Lower lobe of right lung (tissue), 2 donors: ENCODE measurements at places on chromosomes 7 and 10. TPM values are rescaled to one million over a fixed set of nuclear protein-coding genes. Genes with fewer than 3 reads are reported as not detected.
A peak's percentile ranks its signal among the peaks of the same experiment; 100 is the strongest.

SPDYE5 gene
- total RNA-seq, result not detected

GRK5 gene
- total RNA-seq, result 68.7 TPM

DENND2A gene
- total RNA-seq, result 19.0 TPM

PRLHR gene
- total RNA-seq, result not detected

NEURL1 gene
- total RNA-seq, result 0.95 TPM

CFAP58 gene
- 1.1 TPM for total RNA-seq

PON1 gene
- total RNA-seq, result 0.24 TPM

FAM25G gene
- total RNA-seq, result not detected

YWHAG gene
- 97.1 TPM for total RNA-seq

CCDC136 gene
- 3.0 TPM for total RNA-seq

TMEM213 gene
- total RNA-seq, result 1.9 TPM

PDK4 gene
- total RNA-seq, result 243 TPM

VSTM4 gene
- total RNA-seq, result 18.7 TPM

LDB3 gene
- 2.2 TPM for total RNA-seq

NEUROD6 gene
- total RNA-seq, result not detected

PPP1R3C gene
- 10.8 TPM for total RNA-seq

TRIM74 gene
- total RNA-seq, result 1.1 TPM

DNA sequence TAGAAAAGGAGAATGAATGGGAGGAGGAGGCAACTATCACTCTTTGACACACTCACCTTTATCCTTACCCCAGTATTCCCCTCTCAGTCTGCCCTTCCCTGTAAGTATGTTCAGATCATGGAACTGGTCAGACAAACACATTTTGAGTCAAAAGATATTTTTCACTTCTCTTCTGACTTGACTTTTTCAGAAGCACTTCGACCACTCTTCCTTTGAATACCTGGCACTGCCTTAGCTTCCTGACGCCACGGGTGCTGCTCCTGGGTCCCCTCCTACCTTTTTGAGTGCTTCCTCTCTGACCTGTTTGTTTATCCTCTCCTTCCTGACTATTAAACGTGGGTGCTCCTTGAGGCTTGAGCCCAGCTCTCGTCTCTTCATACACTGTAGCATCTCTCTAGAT is 19.8 kb upstream of the C10orf67 start:
- no peak for DNase-seq

- no peak for DNase-seq
Observed at GRCh38 chr7:22586101-22586785, 86.3 kb upstream of the STEAP1B start.

GRCh38 chr7:94294471-94295131 is 100.1 kb upstream of the COL1A2 start:
- DNase-seq, result no peak

DNA sequence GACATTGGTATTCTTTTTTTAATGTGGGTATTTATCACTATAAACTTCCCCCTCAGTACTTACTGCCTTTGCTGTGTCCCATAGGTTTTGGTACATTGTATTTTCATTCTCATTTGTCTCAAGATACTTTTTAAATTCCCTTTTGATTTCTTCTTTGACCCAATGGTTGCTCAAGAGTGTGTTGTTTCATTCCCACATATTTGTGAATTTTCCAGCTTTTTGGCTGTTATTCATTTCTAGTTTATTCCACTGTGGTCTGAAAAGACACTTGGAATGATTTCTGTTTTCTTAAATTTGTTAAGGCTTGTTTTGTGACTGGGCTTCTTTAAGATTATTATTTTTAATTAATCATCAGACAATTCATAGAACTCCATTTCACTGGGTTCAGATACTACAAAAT is 105.0 kb downstream of the EPC1 start:
- no peak for DNase-seq

- DNase-seq, result no peak
Observed at GRCh38 chr7:151968357-151968756, 12.1 kb downstream of the GALNTL5 start.

- DNase-seq, result no peak
Observed at GRCh38 chr7:37342176-37342687, 106.4 kb downstream of the ELMO1 start.

GRCh38 chr7:45215601-45216062 is 58.0 kb downstream of the RAMP3 start:
- DNase-seq, result no peak

GRCh38 chr10:11037991-11038390 is 20.3 kb downstream of the CELF2 start:
- no peak for DNase-seq

DNA sequence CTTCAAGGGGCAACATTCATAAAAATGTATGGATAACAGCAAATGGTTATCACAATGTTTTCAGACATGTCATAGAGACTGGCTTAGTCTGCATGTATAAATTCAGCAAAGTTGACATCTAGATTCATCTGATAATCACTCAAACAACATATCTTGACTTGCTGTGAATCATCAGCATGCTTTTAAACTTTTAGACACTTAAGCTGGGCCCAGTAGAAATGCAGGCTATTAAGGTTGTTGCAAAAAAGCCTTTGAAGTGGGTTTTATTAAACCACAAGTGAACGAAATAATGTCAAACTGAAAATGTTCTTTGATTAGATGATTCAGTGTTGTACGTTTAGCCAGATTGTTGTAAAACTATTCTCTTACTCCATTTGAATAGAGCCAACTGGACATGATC is 759.6 kb downstream of the NXPH1 start:
- DNase-seq, result no peak

- DNase-seq, result no peak
Observed at GRCh38 chr7:42144604-42145003, 92.4 kb downstream of the GLI3 start.

- no peak for DNase-seq
Observed at GRCh38 chr10:126270111-126270510, 118.2 kb downstream of the ADAM12 start.

DNA sequence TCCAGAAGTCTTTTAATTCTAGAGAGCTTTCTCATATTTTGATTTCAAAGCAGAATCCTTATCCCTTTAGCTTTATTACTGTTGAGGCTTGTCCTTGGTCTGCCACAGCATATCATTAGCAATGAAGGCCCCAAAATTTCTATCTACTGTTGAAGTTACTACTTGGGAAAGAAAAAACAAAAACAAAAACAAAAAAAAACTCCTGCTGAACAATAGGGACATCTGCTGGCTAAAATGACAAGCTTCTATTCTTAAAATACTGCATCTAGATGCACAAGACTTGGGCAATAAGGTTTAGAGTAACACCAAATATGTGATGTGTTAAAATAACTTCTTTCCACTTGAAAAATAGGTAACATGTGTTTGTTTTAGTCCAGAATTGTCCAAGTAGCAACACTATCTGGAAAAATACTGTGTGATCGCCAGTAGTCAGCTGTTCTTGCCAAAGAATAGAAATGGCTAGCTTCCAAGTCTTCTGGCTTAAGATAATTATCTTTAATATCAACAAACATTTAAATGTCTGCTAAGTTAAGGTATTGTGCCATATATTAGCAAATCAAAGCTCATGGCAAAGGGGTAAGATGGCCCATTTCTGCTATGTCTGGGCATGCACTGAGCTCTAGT is 3.8 kb upstream of the DMTF1 start:
- DNase-seq, result no peak

DNA sequence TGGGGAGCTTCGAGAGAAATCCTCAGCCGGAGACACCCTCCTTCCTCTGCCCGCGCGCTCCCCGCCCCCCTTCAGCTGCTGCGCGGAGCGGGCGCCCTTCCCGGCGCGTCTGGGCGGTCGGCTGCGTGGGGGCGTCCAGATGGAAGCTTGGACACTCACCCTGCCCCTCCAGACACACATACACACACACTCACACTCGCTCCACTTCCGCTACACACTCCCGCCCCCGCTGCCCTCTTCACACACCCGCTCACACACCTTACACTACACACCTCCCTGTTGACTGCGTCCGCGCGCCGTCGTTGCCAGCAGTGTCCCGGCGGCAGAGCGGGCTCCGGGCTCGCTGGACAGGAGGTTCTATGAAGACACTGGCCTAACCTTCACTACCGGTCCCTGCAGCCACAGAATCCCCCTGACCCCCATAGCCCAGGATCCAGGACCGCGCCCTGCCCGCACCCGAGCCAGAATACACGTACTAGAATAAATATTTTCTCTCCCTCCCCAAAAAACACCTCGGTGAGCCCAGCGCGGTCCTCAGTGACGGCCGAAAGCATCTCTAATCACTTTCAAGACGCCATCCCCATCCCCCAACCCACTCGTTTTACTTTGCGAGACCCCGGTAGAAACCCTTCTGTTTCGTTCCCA is 1.1 kb upstream of the EGR2 start:
- peak; percentile 76 for DNase-seq

GRCh38 chr7:3955751-3956696 is 655.0 kb downstream of the SDK1 start:
- no peak for DNase-seq

GRCh38 chr10:1074748-1075308 is 18.6 kb downstream of the WDR37 start:
- peak; percentile 78 for DNase-seq

DNA sequence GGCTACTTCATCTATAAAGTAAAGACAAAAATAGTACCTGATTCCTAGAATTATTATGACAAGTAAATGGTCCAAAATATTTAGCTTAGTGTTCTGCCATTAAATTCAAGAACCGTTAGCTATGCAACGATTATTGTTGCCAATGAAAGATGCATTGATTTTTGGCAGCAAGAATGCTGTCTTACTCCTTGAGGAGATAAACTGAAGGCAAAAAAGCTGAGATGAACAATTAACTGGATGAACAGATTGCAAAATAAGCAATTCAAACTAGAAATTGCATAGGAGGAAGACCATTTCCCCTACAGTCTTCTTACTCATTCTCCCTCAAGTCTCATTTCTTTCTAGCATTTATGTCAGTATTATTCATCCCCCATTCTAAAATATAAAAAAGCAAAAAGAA is 484.5 kb downstream of the PLXDC2 start:
- DNase-seq, result no peak

- DNase-seq, result no peak
Observed at GRCh38 chr10:130492266-130492934, 356.2 kb downstream of the GLRX3 start.

DNA sequence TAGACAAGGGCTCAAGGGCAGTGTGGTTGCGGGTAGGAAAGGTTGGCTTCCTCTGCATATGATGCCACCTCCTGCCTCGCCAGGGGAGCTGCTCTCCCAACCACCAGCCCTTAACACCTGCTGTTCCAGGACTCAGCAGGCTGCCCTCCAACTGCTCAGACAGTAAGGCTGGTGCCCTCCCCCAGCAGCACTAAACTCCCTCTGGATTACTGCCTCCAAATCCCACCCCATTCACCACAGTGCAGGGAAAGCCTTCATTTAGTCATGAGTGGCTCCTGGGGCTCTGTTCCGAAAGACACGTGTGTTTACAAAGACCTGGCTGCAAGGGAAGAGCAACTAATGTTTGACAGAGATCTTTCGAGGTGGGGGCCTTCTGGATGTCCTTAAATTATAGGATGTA is 437.2 kb upstream of the MKI67 start:
- no peak for DNase-seq

DNA sequence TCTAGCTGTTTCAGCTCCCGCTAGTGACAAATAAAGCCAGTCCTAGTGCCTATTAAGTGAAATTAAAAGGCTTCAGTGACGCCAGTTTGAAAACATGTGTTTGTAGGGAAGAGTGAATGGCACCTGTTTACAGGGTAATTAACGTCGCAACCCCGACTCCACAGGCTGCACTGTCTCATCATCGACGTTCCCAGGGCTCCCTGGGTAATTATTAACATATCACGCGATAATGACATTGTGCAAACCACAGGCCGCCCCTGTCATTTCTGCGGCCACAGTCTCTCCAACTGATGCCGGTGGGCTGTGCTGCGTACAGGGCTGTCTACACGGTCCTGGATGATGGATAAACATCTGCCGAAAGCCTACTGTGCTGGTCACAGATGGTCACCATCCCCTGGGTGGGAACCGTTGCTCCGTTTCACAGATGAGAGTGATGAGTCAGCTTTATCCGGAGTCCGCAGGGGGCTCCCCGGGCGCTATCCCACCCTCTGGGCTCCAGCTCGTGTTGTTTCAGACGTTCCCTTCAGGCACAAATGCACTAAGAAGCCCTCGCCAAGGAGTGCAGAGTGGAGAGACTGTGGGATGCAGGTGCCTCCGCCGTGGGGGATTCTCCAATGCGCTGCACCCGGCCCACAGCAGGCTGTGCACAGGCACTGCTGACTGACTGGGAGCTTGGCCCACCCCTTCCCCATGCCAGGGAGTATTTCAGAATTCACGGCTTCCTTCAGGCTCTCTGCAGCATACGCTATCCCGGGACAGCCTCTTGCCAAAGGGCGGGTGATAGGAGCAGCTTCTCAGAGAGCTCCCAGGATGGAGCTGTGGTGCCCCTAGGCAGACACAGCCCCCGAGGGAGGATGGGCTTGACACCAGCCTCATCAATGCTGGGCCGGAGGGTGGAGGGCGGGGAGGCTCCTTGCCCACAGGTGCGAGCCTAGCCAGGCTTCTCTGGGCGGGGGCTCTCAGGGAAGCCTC is 491.8 kb upstream of the FOXK1 start:
- DNase-seq, result no peak

DNA sequence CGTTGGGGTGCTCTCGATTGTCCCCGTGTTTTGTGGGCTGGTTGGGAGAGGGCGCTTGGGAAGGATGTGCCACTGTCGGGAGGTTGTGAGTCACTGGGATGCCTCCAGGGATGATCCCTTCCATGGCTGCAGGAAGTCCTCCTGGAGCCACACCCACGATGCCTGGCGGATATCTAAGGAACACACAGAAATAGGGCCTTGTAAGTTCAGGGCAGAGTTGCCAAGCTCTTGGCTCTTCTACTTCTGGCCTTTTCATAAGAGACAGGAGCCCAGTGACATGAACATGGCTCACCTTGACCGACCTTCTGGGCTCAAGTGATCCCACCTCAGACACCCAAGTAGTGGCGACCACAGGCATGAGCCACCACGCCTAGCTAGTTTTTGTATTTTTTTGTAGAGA is 47.6 kb downstream of the ZRANB1 start:
- no peak for DNase-seq

GRCh38 chr10:102452672-102453340 is 1.5 kb upstream of the C10orf95 start:
- peak; percentile 71 for DNase-seq

- DNase-seq, result no peak
Observed at GRCh38 chr10:105963334-105963884, 1201.1 kb downstream of the SORCS1 start.

GRCh38 chr10:97074256-97075145 is 111.3 kb downstream of the SLIT1 start:
- DNase-seq, result no peak

- DNase-seq, result no peak
Observed at GRCh38 chr7:46224363-46224762, 303.3 kb upstream of the IGFBP3 start.

DNA sequence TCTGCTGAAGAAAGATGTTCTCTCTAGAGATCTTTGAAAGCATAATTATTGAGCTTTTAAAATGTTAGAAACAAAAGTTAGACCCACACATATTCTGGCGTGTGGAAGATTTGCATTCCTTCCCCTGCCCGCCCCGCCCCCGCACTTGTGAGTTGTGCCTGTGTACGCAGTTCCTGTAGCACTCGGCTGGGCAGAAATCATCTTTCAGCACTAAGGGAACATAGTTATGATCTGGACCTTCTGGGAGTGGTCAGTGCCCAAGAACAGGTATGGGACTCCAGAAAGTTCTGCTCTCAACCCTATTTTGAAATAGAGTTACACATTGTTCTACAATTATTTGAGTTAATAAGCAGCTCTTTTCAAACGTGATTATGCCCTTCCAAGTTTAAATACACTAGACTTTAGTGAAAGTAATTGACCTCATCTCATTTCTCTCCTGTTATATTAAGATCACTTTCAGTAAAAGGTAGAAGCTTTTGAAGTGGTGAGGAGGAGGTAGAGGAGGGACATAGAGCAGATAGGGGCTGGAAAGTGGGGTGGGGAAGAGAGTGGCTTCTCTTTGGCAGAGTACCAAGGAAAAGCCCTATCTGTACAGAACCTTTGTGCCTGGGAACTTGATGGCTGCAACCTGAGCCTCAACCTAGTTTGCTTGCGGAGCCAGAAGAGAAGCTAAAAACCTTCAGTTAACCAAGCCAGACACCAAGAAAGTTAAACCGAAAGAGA is 5.7 kb downstream of the BLVRA start:
- DNase-seq, result peak; percentile 86
